ENCODE measurements at places on chromosomes 3 and 15. TPM values are rescaled to one million over a fixed set of nuclear protein-coding genes. Genes with fewer than 3 reads are reported as not detected.

The LIPH gene
- 0.44 TPM for total RNA-seq

The CALML4 gene
- 0.91 TPM for total RNA-seq

The THRB gene
- 32.8 TPM for total RNA-seq

The CLDN1 gene
- 0.08 TPM for total RNA-seq

The A4GNT gene
- total RNA-seq = not detected

Data from left ventricle myocardium inferior (tissue), 1 donor.